ENCODE measurements at places on chromosomes 16 and 17. TPM values are rescaled to one million over a fixed set of nuclear protein-coding genes. Genes with fewer than 3 reads are reported as not detected.

DNA sequence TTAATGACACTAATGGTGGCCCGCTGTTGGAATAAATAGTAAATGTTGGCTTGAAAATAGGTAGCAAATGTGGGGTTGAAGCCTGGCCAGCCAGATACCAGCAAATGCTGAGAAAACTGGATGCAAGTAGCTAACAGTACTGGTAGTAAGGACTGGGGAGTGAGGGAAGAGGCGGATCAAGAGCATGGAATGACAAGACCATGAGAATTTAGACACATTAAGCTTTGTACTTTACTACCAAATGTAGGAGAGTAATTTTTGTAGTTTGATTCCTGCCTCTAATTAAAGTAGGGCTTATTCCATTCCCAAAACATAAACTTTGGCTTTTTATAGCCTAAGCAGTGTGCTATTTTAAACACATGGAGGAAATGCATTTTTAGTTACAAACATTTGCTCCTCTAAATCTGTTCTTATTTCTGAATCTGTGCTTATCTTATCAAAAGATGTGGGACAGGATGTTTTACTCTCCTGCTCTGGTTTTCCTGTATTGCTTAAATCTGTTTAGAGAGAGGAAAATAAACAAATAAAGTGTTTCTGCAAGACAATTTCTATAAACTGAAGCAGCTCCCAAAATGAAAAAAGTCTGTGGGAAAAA is 44.1 kb downstream of the CFDP1 start:
- no peak overlapping the region for H3K27ac ChIP-seq
- no peaks in the 10 kb centered on the region for H3K4me1 ChIP-seq
- H3K36me3 ChIP-seq, result peaks cover 10% of the 10 kb centered on the region
- H3K27me3 ChIP-seq, result peaks cover 3% of the 10 kb centered on the region
- H3K4me3 ChIP-seq, result no peak overlapping the region

DNA sequence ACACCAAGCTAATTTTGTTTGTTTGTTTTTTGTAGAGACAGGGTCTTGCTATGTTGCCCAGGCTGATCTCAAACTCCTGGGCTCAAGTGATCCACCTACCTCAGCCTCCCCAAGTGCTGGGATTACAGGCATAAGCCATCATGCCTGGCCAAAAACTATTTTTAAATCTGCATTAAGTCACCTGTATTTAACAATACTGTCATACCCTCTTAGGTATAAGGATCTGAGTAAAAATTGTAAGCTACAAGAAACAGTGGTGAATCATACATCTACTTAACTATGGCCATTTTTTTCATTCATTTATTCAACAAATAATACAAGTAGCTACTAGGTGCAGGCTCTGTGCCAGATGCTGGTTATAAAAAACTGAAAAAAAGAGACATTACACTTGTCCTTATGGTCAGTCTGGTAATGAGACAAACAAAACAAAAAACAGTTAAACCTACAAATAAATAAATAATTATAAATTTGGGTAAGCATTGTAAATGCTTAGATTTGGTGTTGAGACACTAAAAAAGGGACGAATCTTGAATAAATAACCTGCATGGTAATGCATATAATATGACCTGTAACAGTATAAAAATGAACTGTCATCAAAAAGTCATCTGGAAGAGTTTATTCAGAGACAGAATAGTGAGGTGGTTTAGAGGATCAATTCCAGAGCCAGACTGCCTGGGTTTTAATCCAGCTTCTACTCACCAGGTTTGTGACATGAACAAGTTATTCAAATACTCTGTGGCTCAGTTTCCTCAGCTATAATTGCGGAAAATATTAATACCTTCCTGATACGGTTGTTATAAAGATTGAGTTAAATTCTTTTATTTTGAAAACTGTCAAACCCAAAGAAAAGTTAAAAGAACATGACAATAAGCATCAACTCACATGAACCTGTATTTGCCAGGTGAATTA is 26.8 kb downstream of the BRIP1 start:
- no peaks in the 10 kb centered on the region for H3K27me3 ChIP-seq
- H3K4me1 ChIP-seq, result no peaks in the 10 kb centered on the region
- H3K27ac ChIP-seq, result no peak overlapping the region
- no peak overlapping the region for H3K4me3 ChIP-seq
- no peak for DNase-seq

DNA sequence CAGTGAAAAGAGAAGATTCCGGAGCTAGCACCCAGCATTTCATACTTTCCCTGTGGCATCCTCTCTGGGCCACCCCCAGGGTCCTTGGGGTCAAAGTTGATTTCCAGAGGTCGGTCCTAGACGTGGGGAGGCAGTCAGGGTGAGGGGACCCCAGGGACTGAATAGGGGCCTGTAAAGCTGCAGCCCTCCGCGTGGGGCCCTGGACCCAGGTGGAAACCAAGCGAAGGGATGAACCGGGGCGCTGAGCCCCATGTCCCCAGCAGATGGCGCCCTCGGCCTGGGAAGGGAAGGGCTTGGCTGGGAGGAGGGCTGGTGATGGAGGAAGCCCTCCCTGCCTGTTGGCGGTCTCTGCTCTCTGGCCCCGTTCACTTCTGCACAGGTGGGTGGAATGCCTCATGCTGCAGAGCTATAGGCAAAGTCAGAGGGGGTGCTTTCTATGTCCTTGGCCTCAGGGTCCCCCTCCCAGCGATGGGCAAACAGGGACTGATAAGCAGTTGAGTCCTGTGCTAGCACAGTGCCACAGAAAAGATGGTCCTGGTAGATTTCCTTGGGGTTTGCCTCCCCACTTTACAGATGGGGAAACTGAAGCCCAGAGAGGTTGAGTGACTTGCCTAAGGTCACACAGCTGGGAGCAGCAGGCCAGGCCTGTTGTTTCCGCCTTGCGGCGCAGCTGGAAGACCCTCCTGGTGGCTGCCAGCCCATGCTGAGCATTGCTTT is 163.4 kb upstream of the CIBAR2 start:
- H3K4me1 ChIP-seq, result no peaks in the 10 kb centered on the region
- no peaks in the 10 kb centered on the region for H3K36me3 ChIP-seq
- H3K27ac ChIP-seq, result no peak overlapping the region
- DNase-seq, result peak; percentile 86
- peaks cover 2% of the 10 kb centered on the region for H3K27me3 ChIP-seq

The PMP22 gene
- 1.1 TPM for total RNA-seq

DNA sequence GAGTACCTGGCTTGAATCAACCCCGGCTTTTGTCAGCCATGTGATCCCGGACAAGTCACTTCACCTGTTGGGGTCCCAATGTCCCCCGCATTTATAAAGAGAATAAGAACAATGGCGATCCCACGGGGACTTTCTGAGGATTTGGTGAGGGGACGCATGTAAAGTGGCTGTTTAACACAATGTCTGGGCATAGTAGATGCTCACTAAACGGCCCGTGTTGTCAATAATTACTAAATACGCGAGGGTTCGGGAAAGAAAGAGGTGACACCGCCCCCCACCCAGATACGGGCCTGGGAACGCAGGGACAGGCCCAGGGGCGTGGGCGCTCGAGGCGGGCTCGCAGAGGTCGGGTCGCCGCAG is 1.8 kb downstream of the SYNGR3 start:
- H3K4me1 ChIP-seq, result peaks cover 18% of the 10 kb centered on the region
- peak overlapping the region; percentile 69 for H3K27ac ChIP-seq
- peak overlapping the region; percentile 75 for H3K4me3 ChIP-seq
- peaks cover 5% of the 10 kb centered on the region for H3K36me3 ChIP-seq

The TMEM238L gene
- total RNA-seq, result not detected

The C17orf78 gene
- total RNA-seq, result not detected

DNA sequence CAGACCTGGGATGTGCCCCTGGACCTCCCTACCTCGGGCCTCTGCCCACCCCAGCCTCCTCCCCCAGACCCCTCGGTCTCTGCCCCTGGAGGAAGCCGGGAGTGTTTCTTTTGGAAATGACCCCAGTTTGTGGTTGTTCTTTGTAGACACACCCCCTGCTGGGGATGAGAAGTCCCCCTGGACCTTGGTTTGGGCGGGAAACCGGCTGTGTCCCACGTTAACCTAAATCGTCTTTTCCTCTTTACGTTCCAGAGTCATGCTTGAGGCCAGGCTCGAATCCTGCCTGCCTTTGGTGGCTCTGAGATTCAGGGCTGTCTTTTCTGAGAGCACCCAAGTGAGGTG is 116.6 kb downstream of the METRNL start:
- H3K4me3 ChIP-seq, result no peak overlapping the region
- no peak overlapping the region for H3K27ac ChIP-seq
- no peaks in the 10 kb centered on the region for H3K27me3 ChIP-seq

- no peaks in the 10 kb centered on the region for H3K4me1 ChIP-seq
- H3K27ac ChIP-seq, result no peak overlapping the region
- H3K27me3 ChIP-seq, result peaks cover 48% of the 10 kb centered on the region
Measured at GRCh38 chr17:62808576-62808970, 459 bp upstream of the MARCHF10 start.

- no peaks in the 10 kb centered on the region for H3K27me3 ChIP-seq
- peak overlapping the region; percentile 95 for H3K27ac ChIP-seq
- DNase-seq, result peak; percentile 66
- peak overlapping the region; percentile 65 for H3K4me3 ChIP-seq
- H3K4me1 ChIP-seq, result peaks cover 51% of the 10 kb centered on the region
- H3K36me3 ChIP-seq, result peaks cover 52% of the 10 kb centered on the region
Measured at GRCh38 chr17:80861892-80862291, 129.7 kb upstream of the CHMP6 start.

DNA sequence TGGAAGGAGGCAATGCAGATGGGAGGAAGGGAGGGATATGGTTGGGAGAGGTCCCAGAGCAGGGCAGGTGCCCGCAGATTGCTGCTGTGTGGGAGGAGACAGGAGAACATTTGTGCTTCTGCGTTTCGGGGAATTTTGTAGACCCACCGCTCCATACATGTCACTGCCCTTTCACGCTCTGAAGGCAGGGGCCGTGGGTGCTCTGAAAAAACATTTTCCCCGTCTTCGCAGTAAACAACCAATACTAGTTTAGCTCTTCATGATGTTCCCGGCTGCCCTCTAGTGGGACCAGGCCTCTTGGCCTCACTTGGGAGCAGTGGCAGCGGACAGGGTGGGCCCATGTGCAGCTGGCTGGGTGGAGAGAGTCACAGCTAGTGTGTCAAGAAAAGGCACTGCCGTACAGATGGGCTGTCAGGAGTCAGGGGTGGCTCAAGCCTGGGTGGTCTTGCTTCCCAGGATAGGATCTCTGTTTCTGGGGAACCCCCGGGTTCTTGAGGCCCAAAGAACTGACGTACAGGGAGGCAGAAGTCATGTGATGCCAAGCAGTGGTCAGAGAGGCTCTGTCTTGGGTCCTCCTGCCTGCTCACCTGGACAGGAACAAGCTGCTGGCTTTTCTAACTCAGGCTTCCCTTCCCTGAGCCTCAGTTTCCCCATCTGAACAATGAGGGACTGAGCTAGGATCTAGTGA is 46.5 kb upstream of the CPNE2 start:
- H3K4me1 ChIP-seq, result peaks cover 36% of the 10 kb centered on the region
- peaks cover 42% of the 10 kb centered on the region for H3K36me3 ChIP-seq
- no peak overlapping the region for H3K4me3 ChIP-seq
- H3K27me3 ChIP-seq, result no peaks in the 10 kb centered on the region
- no peak for DNase-seq

GRCh38 chr17:56577190-56577842 is 16.2 kb upstream of the NOG start:
- H3K27me3 ChIP-seq, result peaks cover 11% of the 10 kb centered on the region
- no peak for DNase-seq
- H3K36me3 ChIP-seq, result no peaks in the 10 kb centered on the region

DNA sequence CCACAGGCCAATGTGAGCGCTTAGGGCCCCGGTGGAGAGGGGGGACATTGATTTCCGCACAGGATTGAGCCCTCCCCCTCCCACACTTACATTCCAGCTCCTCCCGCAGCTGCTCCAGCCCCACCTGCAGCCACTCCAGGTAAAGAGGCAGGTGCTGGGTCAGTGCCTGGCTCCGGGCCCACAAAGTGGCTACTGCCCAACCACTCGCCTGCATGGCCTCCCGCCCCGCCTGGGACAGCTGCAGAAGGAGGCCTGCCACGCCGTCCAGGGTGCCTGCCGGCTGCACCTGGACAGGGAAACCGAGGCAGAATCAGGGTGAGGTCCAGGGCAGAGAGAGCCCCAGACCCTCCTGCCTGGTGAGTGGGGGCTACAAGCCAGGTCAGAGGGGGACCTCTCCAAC is 46.3 kb downstream of the RMI2 start:
- peaks cover 15% of the 10 kb centered on the region for H3K4me1 ChIP-seq
- no peaks in the 10 kb centered on the region for H3K36me3 ChIP-seq
- DNase-seq, result no peak
- H3K4me3 ChIP-seq, result no peak overlapping the region

- H3K27ac ChIP-seq, result no peak overlapping the region
- H3K36me3 ChIP-seq, result peaks cover 2% of the 10 kb centered on the region
- H3K27me3 ChIP-seq, result no peaks in the 10 kb centered on the region
- no peak overlapping the region for H3K4me3 ChIP-seq
- peaks cover 11% of the 10 kb centered on the region for H3K4me1 ChIP-seq
Measured at GRCh38 chr17:57552114-57552624, 192.9 kb downstream of the CCDC182 start.

- no peaks in the 10 kb centered on the region for H3K36me3 ChIP-seq
- H3K4me3 ChIP-seq, result no peak overlapping the region
- no peaks in the 10 kb centered on the region for H3K4me1 ChIP-seq
- peak; percentile 70 for DNase-seq
Measured at GRCh38 chr17:80195671-80196529, 24.2 kb downstream of the SGSH start.

DNA sequence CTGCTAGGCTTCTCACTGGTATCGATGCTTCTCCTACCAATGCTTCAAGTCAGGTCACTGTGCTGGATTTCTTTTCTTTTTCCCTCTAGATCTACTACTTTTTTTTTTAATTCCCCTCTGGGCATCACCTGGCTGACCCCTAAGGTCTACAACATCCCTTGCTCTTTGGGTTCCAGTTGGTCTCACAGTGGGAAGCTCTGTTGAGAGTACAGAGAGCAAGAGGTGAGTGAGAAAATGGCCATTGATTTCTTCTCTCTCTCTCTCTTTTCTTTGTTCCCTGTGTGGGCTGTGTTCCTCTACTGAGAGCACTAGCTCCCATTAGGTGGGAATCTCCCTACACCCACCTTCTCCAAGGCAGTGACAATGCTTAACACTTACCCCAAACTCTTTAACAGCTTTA is 413.4 kb downstream of the KCNJ2 start:
- H3K27ac ChIP-seq, result no peak overlapping the region
- no peak for DNase-seq

GRCh38 chr16:53829186-53829747 is 125.3 kb downstream of the FTO start:
- DNase-seq, result no peak
- no peak overlapping the region for H3K27ac ChIP-seq
- no peaks in the 10 kb centered on the region for H3K27me3 ChIP-seq
- H3K4me1 ChIP-seq, result peaks cover 5% of the 10 kb centered on the region

- H3K4me1 ChIP-seq, result no peaks in the 10 kb centered on the region
- H3K4me3 ChIP-seq, result no peak overlapping the region
- no peak overlapping the region for H3K27ac ChIP-seq
Measured at GRCh38 chr17:11901931-11902330, 95.3 kb downstream of the ZNF18 start.

The KRT13 gene
- total RNA-seq, result not detected

The NDRG4 gene
- 3.2 TPM for total RNA-seq

DNA sequence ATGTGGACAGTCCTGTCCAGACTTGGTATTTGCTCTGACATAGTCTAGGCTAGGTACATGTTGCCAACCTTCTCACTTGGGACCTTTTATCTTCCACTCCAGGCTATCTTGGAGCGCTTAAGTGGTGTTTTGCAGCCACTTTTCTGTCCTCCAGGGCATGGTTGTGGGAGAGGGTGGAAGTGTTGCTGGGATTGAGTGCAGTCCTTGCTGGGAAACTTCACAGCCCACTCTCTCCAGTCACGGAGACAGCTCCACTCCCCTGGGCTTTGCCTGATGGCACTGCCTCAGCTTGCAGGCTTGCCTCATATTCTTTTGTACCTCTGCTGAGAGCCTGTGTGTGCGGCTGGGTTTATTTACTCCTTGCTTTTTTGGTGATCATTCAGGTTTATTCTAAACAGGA is 17.4 kb downstream of the RPA1 start:
- no peaks in the 10 kb centered on the region for H3K27me3 ChIP-seq
- no peak for DNase-seq
- H3K4me1 ChIP-seq, result peaks cover 12% of the 10 kb centered on the region
- peak overlapping the region; percentile 9 for H3K27ac ChIP-seq
- H3K4me3 ChIP-seq, result no peak overlapping the region

The TSNAXIP1 gene
- total RNA-seq, result not detected

The CLEC18C gene
- 0.67 TPM for total RNA-seq
